ENCODE measurements at places on chromosomes 16 and 17.

DNA sequence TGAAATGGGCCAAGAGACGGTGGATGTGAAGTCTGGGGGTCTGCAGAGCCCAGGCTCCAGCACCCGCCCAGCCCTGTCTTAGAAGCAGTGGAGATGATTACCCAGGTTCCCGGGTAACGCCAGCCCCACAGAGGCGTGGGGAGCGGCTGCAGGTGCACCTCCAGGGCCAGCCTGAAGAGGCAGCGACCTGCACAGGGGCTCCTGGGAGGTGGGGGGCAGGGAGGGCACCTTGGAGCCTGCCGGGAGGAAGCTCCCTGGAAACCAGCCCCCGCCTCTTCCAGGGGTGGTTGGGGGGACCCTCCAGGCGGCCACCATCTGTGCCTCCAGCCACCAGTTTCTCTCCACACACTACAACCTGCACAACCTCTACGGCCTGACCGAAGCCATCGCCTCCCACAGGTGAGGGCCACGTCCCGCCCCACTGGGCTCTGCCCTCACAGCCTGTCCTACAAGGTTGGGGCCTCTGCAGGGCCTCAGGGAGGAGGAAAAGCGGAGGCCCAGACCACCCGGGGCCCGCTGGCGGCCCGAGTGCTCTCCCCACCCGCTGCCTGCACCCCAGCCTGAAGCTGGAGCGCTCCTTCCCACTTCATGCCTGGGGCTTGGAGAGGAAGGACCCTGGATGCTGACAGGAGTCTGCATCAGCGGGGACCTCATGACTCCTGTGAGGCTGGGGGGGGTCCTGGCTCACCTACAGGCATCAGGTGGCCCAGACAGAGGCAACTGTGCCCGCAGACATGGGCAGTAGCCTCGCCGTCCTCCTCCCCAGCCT, 10.5 kb downstream of the GAA start:
- DNase-seq, result no peak

DNA sequence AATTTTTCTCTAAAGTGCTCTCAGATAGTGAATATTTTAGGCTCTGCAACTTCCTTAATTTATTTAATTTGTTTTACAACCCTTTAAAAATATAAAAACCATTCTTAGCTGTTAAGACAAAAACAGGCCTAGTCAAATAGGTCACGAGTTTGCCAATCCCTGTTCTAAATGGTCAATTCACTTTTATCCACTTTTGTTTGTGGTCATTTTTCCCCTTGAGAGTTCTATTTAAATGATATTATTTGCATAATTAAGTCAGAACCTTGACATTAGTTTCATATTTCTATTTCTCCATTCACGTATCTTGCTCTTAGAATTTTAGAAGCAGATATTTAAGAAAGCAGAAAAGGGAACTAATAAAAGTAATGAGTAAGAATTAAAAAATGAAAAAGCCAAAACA, 4.0 kb downstream of the AMFR start:
- DNase-seq, result no peak

GRCh38 chr17:16418685-16419068, 3.3 kb downstream of the TRPV2 start:
- DNase-seq, result no peak

DNA sequence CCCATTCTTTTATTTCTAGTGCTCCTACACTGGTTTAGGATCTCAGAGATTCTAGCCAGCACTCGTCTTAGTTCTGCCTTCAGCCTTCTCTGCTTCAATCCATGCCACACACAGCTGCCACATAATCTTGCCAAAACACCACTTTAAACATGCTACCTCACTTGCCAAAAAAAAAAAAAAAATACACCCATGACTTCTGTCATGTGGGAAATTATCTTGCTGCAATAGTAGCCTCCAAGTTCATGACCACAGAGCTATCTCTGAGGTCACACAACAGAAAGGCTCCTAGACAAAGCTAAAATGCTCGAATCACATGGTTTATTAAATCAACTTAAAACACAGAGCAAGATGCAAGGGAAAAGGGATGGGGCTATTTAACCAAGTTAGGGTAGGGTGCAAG, 18.1 kb downstream of the FZD2 start:
- DNase-seq, result no peak

- no peak for DNase-seq
Observed at GRCh38 chr17:29063992-29064391, 21.1 kb downstream of the PIPOX start.

DNA sequence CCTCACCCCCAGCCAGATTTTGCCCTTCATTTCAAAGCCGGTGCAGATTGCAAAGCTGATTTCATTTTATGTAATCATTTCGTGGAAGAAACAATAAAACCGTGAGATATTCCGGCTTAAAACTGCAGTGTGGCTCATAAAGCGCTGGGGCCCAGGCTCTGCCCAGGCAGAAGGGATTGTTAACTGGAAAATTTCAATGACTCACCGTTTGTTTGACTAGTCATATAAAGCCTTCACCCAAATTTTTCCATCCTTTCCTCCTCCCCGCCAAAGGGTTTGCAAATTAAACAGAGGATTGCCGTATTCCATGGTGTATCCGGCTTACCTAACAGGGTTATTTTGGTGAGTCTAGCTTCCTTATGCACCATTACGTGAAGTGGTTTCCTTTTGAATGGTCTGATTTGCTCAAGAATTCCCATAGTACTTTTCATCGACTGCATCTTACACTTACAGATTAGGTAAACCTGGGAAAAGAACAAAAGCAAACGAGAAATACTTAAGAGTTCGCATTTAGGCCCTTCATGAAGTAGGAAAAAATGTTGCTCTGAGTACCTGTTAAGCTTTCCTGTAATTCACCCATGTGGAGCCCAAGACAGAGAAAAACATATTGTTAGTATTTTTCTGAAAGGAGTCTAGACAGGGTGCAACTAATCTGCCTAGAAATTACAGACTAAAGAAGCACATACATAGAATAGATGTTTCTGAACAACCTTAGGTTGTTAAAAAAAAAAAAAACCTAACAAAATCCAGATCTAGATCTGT, 949 bp upstream of the GSPT1 start:
- no peak for DNase-seq

DNA sequence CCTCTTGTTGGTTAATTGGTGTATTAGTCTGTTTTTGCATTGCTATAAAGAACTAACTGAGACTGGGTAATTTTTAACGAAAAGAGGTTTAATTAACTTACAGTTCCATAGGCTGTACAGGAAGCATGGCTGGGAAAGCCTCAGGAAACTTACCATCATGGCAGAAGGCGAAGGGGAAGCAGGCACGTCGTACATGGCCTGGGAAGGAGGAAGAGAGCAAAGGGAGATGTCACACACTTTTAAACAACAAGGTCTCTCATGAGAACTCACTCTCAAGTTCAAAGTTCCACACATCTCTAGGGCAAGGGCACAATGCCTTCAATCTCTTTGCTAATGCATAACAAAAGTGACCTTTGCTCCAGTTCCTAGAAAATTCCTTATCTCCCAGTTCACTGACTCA, 125.0 kb upstream of the IRX5 start:
- no peak for DNase-seq

GRCh38 chr17:64572682-64573154, 65.9 kb downstream of the CEP95 start:
- no peak for DNase-seq

- DNase-seq, result no peak
Observed at GRCh38 chr17:50835301-50836234, at the start of gene WFIKKN2. Gene WFIKKN2, plus strand, starts transcription at chr17:50835586. Its CDS starts 352 bp downstream, at chr17:50835938.

GRCh38 chr17:4059656-4060055, 83.2 kb downstream of the ZZEF1 start:
- DNase-seq, result no peak

GRCh38 chr17:66411520-66411919, 109.1 kb downstream of the PRKCA start:
- DNase-seq, result no peak

GRCh38 chr16:64410306-64410705, 711.6 kb downstream of the CDH11 start:
- DNase-seq, result no peak

GRCh38 chr17:48006936-48007709, 30.5 kb downstream of the COPZ2 start:
- DNase-seq, result no peak

GRCh38 chr17:14803826-14804225, 461.3 kb downstream of the PMP22 start:
- no peak for DNase-seq

DNA sequence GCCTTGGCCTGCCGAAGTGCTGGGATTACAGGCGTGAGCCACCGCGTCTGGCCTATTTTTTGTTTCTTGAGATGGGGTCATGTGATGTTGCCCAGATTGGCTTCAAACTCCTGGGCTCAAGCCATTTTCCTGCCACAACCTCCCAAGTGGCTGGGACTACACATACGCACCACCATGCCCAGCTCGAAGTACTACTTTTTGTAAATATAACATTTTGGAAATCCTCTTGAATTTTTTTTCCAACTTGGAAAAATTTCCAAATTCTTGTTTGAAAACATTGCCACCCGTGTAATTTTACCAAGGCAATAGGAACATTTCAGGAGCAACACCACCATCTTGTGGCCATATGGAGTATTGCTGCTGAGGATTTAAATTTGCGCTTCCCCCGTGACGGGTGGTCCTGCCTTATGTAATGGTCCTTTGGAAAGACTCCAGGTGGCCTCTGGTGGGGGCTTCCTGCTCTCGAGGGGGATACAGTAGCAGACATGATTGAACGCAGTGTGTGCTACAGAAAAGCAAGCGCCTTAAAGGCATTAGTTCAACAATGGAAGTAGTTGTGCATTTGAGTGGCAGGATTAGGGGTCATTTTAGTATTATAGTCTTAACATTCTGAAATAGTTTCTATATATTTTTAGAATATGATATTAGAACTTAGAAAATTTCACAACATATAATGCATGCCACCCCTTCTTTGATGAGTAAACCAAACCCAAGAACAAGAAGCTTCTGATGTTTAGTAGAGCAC, 8.0 kb downstream of the FLYWCH1 start:
- peak; percentile 44 for DNase-seq

- DNase-seq, result no peak
Observed at GRCh38 chr16:84832488-84833143, 12.8 kb downstream of the CRISPLD2 start.

DNA sequence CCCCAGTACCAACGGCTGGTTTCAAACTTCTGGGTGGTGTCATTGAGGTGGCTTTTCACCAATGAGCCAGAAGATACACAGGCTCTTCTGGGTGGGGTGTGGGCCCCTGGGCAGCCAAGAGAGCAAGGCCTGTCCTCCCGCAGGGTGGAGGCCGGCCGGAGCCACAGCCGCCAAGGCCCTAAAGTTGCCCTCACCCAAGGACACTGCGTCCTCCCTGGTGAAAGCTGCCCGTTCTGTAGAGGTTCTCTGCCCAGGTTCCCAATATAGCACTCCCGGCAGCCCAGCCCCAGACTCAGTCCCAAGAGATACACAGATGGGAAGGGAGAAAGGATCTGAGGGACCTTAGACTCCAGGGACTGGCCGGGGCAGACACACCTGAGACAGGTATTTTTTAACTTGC, 10.7 kb upstream of the CACNG1 start:
- DNase-seq, result no peak

- no peak for DNase-seq
Observed at GRCh38 chr16:477301-478157, 50.0 kb upstream of the CAPN15 start.

- no peak for DNase-seq
Observed at GRCh38 chr16:73143576-73144422, 95.9 kb upstream of the ZFHX3 start.

DNA sequence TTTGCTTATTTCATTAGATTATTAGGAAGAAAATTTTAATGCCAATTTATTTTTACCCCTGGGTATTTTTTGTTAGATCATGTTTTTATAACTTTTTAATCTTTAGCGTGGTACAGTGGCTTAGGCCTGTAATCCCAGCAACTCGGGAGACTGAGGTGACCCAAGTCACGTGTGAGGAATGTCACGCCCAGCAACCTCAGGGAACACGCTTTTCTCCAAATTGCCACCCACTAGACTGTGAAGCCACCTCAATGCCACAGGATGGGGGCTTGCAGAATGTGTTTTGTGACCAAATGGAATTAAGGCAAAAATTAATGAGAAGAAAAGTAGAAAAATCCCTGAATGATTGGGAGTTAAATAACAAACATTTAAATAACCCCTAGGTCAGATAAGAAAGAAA, 141.8 kb downstream of the LAT start:
- no peak for DNase-seq

DNA sequence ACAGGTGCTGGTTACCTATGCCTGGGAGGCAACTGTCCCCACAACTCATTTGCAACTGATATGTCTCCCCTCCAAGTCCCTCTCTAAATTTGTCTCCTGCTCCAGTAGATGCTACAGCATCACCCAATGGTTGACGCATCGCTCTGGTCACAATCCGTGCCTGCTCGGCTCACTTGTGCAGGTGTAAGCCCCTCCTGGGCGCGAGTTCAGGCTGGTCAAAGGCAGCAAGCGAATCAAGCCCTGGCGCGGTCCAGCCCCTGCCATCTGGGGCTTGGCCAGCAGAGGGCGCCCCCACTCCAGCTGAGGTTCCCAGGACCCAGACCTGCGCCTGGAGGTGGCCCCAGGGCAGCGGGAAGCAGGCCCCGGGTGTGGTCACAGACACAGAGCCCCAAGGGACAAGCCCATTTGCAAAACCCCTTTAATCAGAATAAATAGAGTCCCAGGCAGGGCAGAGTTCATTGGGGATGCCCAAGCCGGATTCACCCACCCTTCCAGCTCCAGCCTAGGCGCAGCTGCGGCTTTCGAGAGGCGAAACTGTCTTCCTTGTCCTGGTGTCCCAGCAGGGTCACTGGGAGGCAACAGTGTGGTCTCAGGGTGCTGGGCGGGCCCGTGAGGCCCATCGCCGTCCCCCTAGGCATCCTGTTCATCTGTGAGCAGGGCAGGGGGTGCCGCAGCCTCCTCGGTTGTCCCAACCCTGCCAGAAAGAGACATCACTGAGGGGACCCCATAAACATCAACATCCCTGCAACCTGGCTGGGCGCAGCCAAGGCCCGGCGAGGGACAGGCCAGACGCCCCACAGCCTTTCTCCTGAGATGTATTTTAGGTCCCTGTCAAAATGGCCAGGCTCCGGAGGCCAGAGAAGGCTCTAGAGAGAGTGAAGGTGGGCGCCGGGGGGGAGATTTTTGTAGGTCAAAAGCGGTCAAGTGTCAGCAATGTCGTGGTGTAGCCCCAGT, 15.8 kb downstream of the TMC6 start:
- peak; percentile 69 for DNase-seq

DNA sequence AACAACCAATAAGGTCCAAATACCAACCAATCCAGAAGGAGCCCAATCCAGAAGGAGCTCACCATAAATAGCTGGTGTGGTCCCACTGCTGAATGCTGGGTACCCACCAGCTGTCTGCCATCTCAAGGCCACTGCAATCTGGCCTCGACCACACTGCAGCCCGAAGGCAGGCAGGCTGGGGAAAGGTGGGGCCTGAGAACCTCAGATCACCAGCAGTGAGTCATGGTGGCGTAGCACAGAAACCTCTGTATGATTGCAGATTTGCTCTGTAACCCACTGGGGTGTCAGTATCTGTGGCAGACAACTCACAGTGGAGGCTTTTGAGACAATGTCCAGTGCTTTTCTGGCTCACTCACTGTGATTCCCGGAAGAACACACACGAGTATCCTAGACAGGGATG, 14.7 kb upstream of the CMTR2 start:
- DNase-seq, result no peak

Measured in stimulated activated CD8-positive, alpha-beta memory T cell treated with anti-CD3 and anti-CD28 coated beads, Interleukin-7, amount 100 ng/mL, for 1 hour (primary cell).